Mammary epithelial cell (primary cell): ENCODE measurements at places on chromosomes 16 and 17. TPM values are rescaled to one million over a fixed set of nuclear protein-coding genes. Genes with fewer than 3 reads are reported as not detected.

The C16orf74 gene
- total RNA-seq = 19.7 TPM

The KRT17 gene
- 10,365 and 14,629 TPM in 2 replicates for total RNA-seq

The OR3A3 gene
- not detected in 2 replicates for total RNA-seq

The C16orf54 gene
- total RNA-seq = not detected

The CACNG3 gene
- total RNA-seq = not detected

The DNAI2 gene
- not detected in 2 replicates for total RNA-seq

The KRT36 gene
- total RNA-seq = not detected

The ACSF2 gene
- total RNA-seq = 37.2 TPM

The HBA1 gene
- 1.9 TPM in 1 of 2 replicates, not detected in the other for total RNA-seq

The WNK4 gene
- not detected for total RNA-seq

The SALL1 gene
- total RNA-seq = 0.51 and 1.3 TPM in 2 replicates

The PLA2G10 gene
- total RNA-seq = 0.31 TPM in 1 of 2 replicates, not detected in the other

The HAP1 gene
- total RNA-seq = 3.7 and 5.5 TPM in 2 replicates

The IL21R gene
- total RNA-seq = 0.17 TPM

The DNAH2 gene
- total RNA-seq = 0.96 and 2.7 TPM in 2 replicates

The CYGB gene
- total RNA-seq = 17.0 TPM

The CIAO2B gene
- 104 and 157 TPM in 2 replicates for total RNA-seq

The TRPV3 gene
- 7.5 TPM in 2 replicates for total RNA-seq

The C1QTNF8 gene
- not detected in 2 replicates for total RNA-seq

The PHLPP2 gene
- 16.8 TPM for total RNA-seq

The CD7 gene
- not detected in 2 replicates for total RNA-seq
